ENCODE measurements at places on chromosomes 6 and 20.

GRCh38 chr6:162560891-162561290, 166.7 kb downstream of the PRKN start:
- DNase-seq = no peak

DNA sequence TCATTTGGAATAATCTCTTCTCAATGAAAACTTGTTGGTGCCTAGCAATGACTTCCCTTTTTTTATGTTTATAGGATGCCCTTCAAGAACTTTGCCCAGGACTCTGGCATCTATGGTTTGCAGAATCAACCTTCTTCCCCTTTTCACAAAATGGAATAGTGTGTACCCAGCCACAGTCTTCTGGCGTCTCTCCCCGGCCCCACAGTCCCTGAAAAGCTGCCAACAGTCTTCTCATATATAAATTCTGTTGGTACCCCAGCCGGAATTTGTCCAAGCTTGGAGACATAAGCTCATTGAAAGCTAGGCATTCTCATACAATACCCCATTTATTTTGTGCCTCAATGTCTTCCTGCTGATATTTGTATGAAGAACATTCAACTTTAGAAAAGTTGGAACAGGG, 26.4 kb upstream of the MCM3 start:
- DNase-seq = no peak

GRCh38 chr6:118525913-118526780, 21.9 kb upstream of the PLN start:
- DNase-seq = no peak

DNA sequence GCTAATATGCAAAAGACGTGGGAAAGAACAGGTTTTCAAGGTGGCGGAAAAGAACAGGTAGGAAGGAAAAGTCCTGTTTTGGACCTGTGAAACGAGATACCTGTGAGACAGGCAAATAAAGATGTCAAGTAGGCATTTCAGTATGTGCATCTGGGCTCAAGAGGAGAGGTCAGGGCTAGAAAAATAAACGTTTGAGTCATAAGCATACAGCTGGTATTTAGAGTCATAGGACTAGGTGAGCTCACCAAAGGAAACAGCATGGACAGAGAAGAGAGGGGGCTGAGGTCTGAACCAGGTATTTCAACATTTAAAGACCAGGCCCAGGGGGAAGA, 14.9 kb downstream of the MTFR2 start:
- no peak for DNase-seq

DNA sequence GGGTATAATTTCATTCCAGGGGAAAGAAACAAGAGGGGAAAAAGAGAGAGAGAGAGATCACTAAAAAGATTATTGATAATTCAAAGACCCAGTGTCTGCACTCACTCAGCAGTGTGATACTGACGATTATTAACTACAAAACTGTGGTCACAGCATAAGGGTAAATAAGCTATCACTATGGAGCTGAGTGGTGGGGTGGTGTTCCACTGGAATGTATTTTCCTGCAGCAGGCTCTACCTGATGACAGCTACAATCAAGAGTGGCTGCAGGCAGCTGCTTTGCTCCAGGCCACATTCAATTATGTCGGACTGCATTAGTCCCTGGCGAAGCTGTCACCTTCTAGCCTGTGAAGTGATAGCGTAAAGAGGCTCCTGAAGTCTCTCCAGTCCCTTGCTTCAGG, 122.2 kb upstream of the TFAP2D start:
- DNase-seq = no peak

DNA sequence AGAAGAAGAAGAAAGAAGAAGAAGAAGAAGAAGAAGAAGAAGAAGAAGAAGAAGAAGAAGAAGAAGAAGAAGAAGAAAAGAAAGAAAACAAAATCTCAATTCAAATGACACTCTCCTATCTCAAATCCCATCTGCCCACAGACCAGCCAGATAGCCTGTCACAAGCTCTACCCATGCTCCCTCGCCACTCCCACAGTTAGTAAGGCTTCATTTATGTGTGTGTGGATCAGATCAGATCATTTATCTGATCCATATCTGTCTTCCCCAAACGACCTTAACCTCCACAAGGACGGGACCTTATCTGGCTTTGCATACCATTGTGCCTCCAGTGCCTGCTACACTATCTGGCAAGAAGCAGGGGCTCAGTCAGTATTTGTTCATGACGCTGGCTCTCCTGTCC, 81.9 kb upstream of the RREB1 start:
- DNase-seq = no peak

GRCh38 chr20:33526769-33527168, 36.9 kb downstream of the CBFA2T2 start:
- DNase-seq = no peak

- no peak for DNase-seq
Observed at GRCh38 chr6:112010328-112010727, 43.6 kb upstream of the CCN6 start.

GRCh38 chr6:92748131-92748530, 671.2 kb downstream of the EPHA7 start:
- no peak for DNase-seq

DNA sequence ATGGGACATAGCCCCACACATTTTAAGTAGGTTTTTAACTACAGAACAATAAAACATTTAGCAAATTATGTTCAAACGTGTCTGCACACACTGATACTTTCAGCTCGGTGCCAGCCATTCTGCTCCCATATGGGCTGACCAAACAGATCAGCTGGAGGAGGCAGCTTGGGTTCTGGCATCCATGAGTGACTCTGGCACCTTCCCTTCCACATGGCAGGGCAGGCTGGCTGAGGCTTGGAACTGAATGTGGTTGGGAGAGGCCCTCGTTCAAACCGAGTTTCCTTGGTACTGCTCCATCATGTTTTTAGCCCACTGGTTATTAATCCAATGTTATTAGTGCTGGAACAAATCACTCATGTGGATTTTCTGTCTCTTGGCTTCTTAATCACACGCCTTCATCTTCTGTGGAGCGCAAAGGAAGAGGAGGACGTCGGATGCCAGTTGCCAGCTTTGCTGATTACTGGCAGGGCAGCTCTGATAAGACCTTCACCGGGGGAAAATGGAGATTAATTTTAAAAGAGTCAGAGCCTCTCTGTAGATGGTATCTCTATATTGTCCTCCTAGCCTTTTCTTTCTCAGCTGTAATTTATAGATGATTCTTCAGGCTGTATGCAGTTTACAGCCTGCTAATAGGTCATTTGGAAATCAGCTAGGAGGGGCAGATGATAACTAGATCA, 93.1 kb upstream of the TIAM2 start:
- DNase-seq = no peak

- peak; percentile 49 for DNase-seq
Observed at GRCh38 chr6:158559895-158560835, at the start of gene TMEM181. TMEM181 (plus strand) TSS chr6:158560091; CDS start chr6:158560225, 134 bp downstream.

DNA sequence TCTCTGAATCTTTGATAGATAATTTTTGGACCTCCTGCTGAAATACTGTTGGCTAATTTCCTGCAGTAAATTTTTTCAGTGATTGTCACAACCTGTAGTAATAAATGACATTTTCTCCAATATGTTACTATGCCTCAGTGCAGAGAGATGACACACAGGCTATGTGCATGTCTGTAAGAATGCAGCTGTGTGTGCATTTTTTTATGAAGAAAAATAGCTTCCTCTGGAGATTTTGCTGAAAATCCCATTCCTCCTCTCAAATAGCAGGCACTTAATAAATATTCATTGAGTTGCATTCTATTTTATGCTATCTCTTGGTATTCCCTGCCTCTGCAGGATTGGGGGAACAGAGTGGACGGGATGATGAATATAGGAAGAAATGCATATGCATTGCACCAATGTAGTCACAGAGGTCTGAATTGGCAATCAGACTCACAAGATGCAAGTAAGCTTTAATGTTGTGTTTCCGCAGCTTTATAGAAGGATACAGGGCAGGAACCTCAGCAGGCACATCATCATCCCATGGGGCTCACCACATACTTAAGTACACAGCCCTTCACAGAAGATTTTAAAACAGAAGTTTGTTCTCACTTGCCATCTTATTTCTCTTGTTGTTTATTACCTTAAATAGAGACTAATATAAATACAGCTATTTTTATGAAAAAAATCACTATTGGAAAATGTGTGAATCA, 474.7 kb downstream of the EPM2A start:
- DNase-seq = no peak

DNA sequence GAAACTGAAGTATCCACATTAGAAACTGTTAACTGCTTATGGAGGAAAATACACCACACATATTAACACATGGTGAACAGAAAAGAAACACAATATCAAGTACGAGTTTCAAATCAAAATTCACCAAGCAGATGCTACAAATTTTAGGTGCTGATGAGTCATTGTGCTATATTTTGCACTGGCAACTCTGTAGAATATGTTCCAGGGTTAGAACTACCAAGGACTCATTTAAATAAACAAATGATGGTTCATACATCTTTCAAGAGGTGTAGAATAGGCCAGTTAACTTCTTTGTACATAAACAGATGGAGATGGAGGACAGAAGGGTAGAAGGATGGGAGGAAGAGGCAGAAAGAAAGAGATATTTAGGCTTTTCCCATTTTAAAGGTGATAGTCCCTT, 184.9 kb downstream of the ARHGAP18 start:
- DNase-seq = peak; percentile 65

DNA sequence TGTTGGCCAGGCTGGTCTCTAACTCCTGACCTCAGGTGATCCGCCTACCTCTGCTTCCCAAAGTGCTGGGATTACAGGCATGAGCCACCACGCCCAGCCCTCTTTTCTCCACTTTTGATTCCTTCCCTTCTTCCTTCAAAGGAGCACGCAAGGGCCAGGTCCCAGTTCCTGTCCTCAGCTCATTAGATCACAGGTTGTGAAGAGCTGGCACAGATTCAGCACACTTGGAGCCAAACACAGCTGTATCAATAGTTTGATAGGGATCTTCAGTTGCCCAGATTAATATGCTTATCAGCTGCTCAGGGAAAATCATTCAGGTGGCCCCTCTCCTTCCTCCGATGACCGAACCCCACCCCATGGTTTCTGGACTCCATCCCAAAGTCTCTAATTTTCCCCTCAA, 14.4 kb upstream of the SLC22A23 start:
- no peak for DNase-seq

DNA sequence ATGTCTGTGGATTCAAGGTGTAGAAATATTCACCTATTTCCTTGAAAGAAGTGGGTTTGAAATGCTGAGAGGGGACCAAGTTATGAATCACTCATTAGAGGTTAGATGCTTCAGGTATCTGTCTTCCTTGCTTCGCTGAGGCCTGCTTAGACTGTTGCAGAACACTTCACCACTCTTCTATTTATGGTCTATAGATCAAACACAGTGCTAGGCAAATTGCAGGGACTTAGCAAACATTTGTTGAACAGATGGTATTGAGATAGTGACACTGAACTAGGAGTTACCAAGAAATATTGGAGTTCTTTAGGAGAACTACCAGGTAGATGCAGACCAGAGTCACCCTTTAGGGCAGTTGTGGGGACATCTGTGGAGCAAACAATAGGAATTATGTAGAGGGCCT, 123.8 kb downstream of the RFPL4B start:
- no peak for DNase-seq

- DNase-seq = no peak
Observed at GRCh38 chr20:35339007-35339406, 46.8 kb upstream of the FAM83C start.

- no peak for DNase-seq
Observed at GRCh38 chr6:443621-444159, 52.1 kb downstream of the IRF4 start.

- no peak for DNase-seq
Observed at GRCh38 chr6:167285077-167285770, 5.9 kb upstream of the UNC93A start.
